ENCODE measurements at places on chromosomes 7 and 10.

DNA sequence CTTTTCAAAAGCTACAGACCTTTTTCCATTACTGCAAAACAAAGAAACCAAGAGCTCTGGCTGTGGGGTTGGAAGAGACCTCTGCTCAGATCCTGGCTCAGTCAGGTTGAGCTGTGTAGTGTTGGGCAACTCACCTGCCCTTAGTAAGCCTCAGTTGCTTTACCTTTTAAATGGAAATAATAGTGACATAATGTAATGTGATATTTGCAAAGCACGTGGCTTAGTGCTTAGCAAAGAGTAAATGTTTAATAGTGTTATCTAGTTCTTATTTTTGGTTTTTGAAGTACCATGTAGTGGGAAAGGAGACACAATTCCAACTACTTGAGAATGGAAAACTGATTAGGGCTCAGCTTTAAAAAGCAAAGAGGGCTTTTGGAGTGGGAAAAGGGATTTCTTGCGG is 100.2 kb downstream of the SVIL start:
- DNase-seq = no peak

GRCh38 chr7:33810356-33810755 is 95.0 kb upstream of the BMPER start:
- no peak for DNase-seq

- no peak for DNase-seq
These were observed 290.2 kb downstream of the GALNT17 start for GRCh38 chr7:71422104-71422503.

- DNase-seq = no peak
These were observed 33.0 kb downstream of the LRRC72 start for GRCh38 chr7:16559497-16560179.

DNA sequence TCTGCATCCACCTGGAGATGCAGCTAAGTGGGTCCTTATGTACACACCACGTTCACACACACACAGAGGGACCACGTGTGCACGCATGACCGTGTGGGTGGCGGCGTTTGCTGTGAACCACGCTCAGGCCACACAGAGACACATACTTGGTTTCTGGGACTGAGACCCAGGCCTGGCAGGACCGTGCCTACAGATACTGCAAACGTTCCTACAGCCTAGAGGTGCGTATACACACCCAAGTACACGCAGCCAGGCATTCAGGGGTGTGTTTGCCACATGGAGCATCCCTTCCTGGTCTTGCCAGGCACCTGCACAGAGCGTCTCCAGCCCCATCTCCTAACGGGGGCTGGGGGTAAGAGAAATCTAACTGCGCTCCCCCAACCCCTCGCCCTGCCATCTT is 49.0 kb upstream of the GTF2IRD1 start:
- DNase-seq = no peak

DNA sequence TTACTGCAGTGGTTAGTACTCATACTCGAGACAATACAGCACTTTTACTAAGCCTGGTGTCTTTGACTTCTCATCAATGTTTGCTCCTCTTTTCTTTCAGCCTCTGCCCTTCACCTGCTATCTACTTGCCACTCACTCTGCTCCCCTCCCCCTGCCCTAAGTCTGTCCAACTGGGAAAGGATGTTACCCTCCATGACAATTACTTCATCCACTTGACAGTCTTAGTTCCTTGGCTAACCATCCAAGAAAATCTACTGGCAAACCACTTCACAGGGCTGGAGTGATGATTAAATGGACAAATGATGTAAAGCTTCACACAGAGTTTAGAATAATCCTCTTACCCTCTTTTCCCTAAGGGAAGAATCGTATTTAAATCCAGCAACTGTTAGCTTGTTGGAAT is 8.2 kb upstream of the DLD start:
- DNase-seq = no peak

DNA sequence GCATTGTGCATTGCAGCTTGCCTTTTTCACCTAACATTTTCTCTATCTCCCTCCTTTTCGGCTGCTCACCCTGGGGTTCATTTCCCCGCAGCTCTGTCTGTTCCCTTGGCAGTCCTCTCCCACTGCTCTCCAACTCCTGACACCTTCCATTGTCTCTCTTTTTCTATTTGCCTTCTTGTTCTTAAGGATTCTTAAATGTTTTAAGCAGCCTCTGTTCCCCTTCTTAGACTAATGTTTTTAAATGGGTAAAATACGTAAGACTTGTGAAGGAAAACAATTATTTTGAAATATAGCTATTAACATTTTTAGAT is 19.4 kb downstream of the BMPR1A start:
- DNase-seq = no peak

- peak; percentile 4 for DNase-seq
These were observed 410.0 kb upstream of the RNF32 start for GRCh38 chr7:156230576-156230975.

DNA sequence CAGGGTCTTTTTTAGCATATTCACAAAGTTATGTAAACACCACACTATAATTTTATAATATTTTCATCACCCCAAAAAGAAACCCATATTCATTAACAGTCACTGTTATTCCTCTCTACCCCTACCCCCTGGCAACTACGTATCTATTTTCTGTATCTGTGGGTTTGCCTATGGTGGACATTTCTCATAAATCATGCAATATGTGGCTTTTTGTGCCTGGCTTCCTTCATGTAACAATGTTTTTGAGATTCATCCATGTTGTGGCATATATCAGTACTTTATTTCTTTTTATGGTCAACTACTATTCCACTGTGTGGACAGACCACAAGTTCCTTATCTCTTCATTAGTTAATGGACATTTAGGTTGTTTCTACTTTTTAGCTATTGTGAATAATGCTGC is 59.1 kb upstream of the PAPSS2 start:
- no peak for DNase-seq

- no peak for DNase-seq
These were observed 21.8 kb upstream of the CDK14 start for GRCh38 chr7:90574146-90574819.

GRCh38 chr7:140238778-140239652 is 62.2 kb upstream of the KDM7A start:
- no peak for DNase-seq
